Epithelial cell of proximal tubule (primary cell): ENCODE measurements at places on chromosomes 3 and 15. TPM values are rescaled to one million over a fixed set of nuclear protein-coding genes. Genes with fewer than 3 reads are reported as not detected.

The FSTL1 gene
- total RNA-seq: 179 and 235 TPM in 2 replicates

DNA sequence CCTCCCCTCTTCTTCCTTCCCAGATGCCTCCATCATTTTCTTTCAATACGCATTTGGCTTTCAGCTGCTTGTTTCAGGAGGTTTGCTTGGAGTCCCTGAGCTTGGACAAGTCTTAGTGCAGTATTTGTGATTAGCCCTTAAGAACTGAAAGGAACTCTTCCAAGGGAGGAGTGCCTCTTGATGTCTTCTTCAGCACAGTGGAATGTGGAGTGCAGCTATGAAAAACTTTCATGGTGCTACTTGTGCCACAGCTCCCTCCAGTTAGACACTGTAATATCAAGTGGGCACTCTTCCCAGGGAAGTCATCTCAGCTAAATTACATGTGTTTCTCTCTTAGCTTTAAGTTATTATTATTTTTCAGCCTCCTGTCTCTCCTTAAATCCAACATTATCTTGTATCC is 173.1 kb downstream of the NECTIN3 start:
- DNase-seq: no peak

- no peak for DNase-seq
Observed at GRCh38 chr3:57818772-57819171, 62.7 kb downstream of the SLMAP start.

GRCh38 chr3:41175365-41175764 is 23.9 kb upstream of the CTNNB1 start:
- no peak for DNase-seq

- DNase-seq: no peak
Observed at GRCh38 chr3:152466784-152467183, 198.1 kb downstream of the MBNL1 start.

DNA sequence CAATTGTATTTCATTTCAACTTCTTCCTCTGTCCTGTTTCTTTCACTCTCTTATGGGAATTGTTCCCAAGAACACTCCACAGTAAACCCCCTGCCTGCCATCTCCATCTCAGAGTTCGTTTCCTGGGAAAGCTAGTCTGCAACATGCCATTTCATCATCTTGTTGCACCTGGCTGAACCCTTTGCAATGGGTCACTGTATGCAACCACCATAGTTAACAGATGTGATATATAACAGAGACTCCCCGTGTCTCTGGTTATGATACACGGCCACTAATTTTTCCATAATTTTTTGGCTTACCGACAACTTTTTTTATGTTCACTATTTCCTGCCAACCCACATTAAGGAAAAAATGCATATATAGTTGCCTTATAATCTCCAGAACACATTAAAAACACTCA is 95.5 kb downstream of the CHST2 start:
- no peak for DNase-seq

GRCh38 chr3:43105596-43106292 is at the start of gene POMGNT2:
POMGNT2 (minus strand) TSS chr3:43106079; CDS start chr3:43081431, 24,648 bp downstream.
- DNase-seq: peak; percentile 16
